ENCODE measurements at places on chromosomes 16 and 17. TPM values are rescaled to one million over a fixed set of nuclear protein-coding genes. Genes with fewer than 3 reads are reported as not detected.
A peak's percentile ranks its signal among the peaks of the same experiment; 100 is the strongest.

DNA sequence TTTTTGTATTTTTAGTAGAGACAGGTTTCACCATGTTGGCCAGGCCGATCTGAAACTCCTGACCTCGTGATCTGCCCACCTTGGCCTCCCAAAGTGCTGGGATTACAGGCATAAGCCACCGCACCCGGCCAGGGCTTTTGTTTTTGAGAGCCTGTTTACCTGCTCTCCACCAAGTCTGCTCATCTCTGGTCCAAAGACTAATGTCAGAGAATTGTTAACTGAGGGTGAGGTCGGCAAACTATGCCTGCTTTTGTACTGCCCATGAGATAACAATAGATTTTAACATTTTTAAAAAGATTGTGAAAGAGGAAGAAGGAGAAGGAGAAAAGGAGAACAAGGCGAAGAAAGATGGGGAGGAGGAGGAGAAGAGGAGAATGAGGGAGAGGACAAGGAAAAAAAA, 26.0 kb downstream of the TMEM238L start:
- H3K4me3 ChIP-seq: no peak overlapping the region
- H3K27me3 ChIP-seq: no peaks in the 10 kb centered on the region
- H3K36me3 ChIP-seq: no peaks in the 10 kb centered on the region
- H3K27ac ChIP-seq: peak overlapping the region; percentile 61

- DNase-seq: no peak
- H3K4me3 ChIP-seq: no peak overlapping the region
- no peaks in the 10 kb centered on the region for H3K27me3 ChIP-seq
- peaks cover 28% of the 10 kb centered on the region for H3K4me1 ChIP-seq
- H3K27ac ChIP-seq: no peak overlapping the region
Observed at GRCh38 chr16:66574081-66574480, 5.2 kb upstream of the CMTM2 start.

Gene TMC7
- 9.8 TPM for total RNA-seq

Gene CAVIN1
- total RNA-seq: 244 TPM

DNA sequence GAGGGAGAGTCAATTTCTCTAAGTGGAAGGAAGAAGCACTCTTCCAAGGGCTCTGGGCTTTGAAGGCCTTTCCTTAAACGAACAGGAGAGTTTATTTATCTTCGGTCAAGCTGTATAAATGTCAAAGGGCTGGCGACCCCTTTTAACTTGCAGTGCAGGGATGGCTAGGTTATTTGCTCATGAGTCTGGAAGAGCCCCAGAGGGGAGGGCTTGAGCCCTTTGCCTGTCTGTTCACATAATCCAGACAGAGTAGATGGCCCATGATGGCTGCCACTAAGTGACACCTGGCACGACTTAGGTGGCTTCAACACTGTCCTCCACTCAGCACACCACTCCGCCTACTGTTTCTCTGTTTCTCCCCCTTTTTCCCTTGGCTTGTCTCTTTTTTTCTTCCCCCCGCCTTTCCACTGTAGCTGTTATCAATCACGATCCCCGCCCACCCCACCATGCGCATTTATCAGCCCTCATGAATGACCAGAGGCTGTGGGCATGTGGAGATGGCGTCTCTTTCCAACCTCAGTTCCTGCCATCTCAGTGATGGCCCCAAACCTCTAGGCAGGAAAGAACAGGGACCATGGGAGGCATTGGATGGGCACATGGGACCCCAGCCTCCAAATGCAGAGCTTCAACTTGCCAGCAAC, 408.7 kb upstream of the TNRC6C start:
- H3K36me3 ChIP-seq: no peaks in the 10 kb centered on the region
- no peak for DNase-seq
- H3K4me3 ChIP-seq: no peak overlapping the region

GRCh38 chr17:78118801-78119241, 9.7 kb downstream of the TMC6 start:
- H3K4me3 ChIP-seq: no peak overlapping the region
- no peak for DNase-seq
- H3K4me1 ChIP-seq: peaks cover 14% of the 10 kb centered on the region
- H3K27ac ChIP-seq: no peak overlapping the region
- no peaks in the 10 kb centered on the region for H3K27me3 ChIP-seq

DNA sequence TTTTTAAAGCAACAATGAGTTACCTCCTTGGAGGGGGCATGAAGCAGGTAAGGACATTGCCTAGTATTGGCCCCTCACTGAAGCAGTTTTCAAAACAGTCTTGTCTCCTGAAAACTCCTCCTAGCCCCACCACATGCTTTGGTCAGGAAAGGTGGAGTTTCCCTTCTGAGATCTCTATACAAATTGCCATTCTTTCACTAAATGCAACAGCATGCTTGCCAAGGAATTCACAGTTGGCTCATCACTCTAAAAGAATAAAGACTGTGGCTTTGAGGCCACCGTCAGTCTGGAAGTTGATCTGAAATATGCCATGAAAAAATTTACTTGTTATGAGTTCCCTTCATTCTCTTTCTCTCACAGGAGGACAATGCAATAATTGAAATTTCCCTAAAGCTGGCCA, 4.2 kb downstream of the TTC19 start:
- no peak overlapping the region for H3K27ac ChIP-seq
- H3K27me3 ChIP-seq: no peaks in the 10 kb centered on the region
- H3K36me3 ChIP-seq: peaks cover 75% of the 10 kb centered on the region
- H3K4me1 ChIP-seq: peaks cover 21% of the 10 kb centered on the region

- peak overlapping the region; percentile 47 for H3K27ac ChIP-seq
- H3K4me3 ChIP-seq: no peak overlapping the region
- no peak for DNase-seq
- H3K36me3 ChIP-seq: no peaks in the 10 kb centered on the region
- peaks cover 15% of the 10 kb centered on the region for H3K4me1 ChIP-seq
Observed at GRCh38 chr16:58495521-58496331, 4.2 kb upstream of the NDRG4 start.

DNA sequence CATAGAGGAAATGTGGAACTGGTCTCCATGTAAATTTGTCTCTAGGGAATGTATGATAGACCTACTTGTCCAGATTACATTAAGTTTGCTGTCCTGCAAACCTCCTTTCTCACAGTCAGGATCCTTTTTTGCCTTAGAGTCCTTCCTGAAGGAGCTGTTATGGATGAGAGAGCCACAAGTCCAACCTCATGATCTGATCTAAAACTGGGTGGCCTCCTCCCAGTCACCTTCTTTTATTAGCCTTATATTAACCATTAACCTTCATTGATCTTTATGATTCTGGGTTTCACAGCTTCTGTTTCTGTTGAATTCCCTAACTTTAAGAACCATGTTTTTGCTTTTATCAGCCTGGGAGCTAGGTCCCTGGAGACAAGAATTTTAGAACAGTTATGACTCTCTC, 64.1 kb downstream of the NEUROD2 start:
- H3K4me3 ChIP-seq: no peak overlapping the region
- peaks cover 7% of the 10 kb centered on the region for H3K36me3 ChIP-seq
- no peaks in the 10 kb centered on the region for H3K27me3 ChIP-seq
- H3K27ac ChIP-seq: no peak overlapping the region
- H3K4me1 ChIP-seq: peaks cover 22% of the 10 kb centered on the region

- no peak for DNase-seq
- H3K27ac ChIP-seq: no peak within 1 kb of the TSS
- H3K4me3 ChIP-seq: no peak within 1 kb of the TSS
- peaks cover 3% of the 10 kb centered on the region for H3K36me3 ChIP-seq
- no peaks in the 10 kb centered on the region for H3K27me3 ChIP-seq
- H3K4me1 ChIP-seq: no peaks in the 10 kb centered on the region
Observed at GRCh38 chr17:31297090-31297489, at the start of gene OMG. Gene OMG (minus strand): TSS chr17:31297239. CDS start chr17:31296331, 908 bp downstream.

DNA sequence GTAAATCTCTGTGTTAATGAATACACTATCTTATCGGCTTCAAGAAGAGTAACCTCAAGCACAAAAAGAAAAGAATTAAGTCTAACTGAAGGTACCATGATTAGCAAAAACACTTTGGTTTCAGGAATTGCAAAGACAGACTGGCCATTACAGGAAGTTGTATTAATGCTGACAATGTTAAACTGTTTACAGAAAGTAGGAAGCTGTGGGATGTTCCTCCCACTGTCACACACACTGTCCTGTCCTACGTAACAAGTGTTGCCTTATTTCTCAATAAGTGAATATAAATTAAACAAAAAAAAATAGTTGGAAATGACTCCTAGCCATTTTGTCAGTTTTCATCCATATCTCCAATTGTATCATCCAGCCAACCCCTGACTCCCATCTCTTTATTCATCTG, 8.6 kb downstream of the GNA13 start:
- no peak overlapping the region for H3K4me3 ChIP-seq
- peak; percentile 30 for DNase-seq
- H3K36me3 ChIP-seq: peaks cover 59% of the 10 kb centered on the region
- H3K27me3 ChIP-seq: no peaks in the 10 kb centered on the region
- no peak overlapping the region for H3K27ac ChIP-seq
- peaks cover 97% of the 10 kb centered on the region for H3K4me1 ChIP-seq

GRCh38 chr17:66506641-66507040, 204.2 kb downstream of the PRKCA start:
- no peaks in the 10 kb centered on the region for H3K36me3 ChIP-seq
- H3K27ac ChIP-seq: no peak overlapping the region
- no peak for DNase-seq
- no peak overlapping the region for H3K4me3 ChIP-seq
- no peaks in the 10 kb centered on the region for H3K27me3 ChIP-seq

GRCh38 chr16:62041401-62041800, 5.2 kb upstream of the CDH8 start:
- no peaks in the 10 kb centered on the region for H3K36me3 ChIP-seq
- H3K27me3 ChIP-seq: peaks cover 3% of the 10 kb centered on the region
- no peak overlapping the region for H3K4me3 ChIP-seq
- peaks cover 3% of the 10 kb centered on the region for H3K4me1 ChIP-seq
- DNase-seq: no peak

- DNase-seq: peak; percentile 73
- peaks cover 22% of the 10 kb centered on the region for H3K4me1 ChIP-seq
- no peaks in the 10 kb centered on the region for H3K27me3 ChIP-seq
Observed at GRCh38 chr17:12789481-12790248, at the start of gene ARHGAP44. Gene ARHGAP44 (plus strand): TSS chr17:12789498. CDS start chr17:12789839, 341 bp downstream.

DNA sequence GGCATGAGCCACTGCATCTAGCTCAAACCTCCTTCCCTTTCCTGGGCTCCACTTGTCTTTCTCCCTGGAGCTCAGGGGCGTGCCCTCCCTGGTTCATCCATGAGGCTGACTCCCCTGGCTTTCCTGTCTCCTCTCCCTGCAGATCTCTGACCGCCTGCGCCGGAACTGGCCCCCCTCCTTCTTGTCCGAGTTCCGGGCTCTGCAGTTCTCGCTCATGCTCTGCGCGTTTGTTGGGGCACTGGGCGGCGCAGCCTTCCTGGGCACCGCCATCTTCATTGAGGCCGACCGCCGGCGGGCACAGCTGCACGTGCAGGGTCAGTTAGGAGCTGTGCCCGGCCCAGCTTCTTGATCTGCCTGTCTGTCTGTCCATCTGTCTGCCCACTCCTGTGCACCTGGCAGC, 1.2 kb upstream of the LAT start:
- no peak overlapping the region for H3K4me3 ChIP-seq
- H3K27me3 ChIP-seq: no peaks in the 10 kb centered on the region
- no peak for DNase-seq
- no peaks in the 10 kb centered on the region for H3K4me1 ChIP-seq

Gene CTRB1
- not detected for total RNA-seq

Gene AOC2
- not detected for total RNA-seq

Gene CDRT15
- total RNA-seq: not detected

GRCh38 chr17:42706732-42707131, 24.4 kb downstream of the CNTNAP1 start:
- H3K27ac ChIP-seq: no peak overlapping the region
- no peaks in the 10 kb centered on the region for H3K4me1 ChIP-seq
- no peaks in the 10 kb centered on the region for H3K27me3 ChIP-seq
- DNase-seq: no peak
- peaks cover 82% of the 10 kb centered on the region for H3K36me3 ChIP-seq
- H3K4me3 ChIP-seq: no peak overlapping the region

GRCh38 chr17:72077326-72077960, 43.4 kb upstream of the SOX9 start:
- DNase-seq: no peak
- H3K36me3 ChIP-seq: no peaks in the 10 kb centered on the region
- no peaks in the 10 kb centered on the region for H3K4me1 ChIP-seq
- H3K27ac ChIP-seq: no peak overlapping the region

GRCh38 chr17:46028374-46028773, 29.3 kb downstream of the STH start:
- peaks cover 18% of the 10 kb centered on the region for H3K4me1 ChIP-seq
- peak overlapping the region; percentile 1 for H3K27ac ChIP-seq
- H3K4me3 ChIP-seq: no peak overlapping the region
- H3K27me3 ChIP-seq: no peaks in the 10 kb centered on the region
- DNase-seq: no peak

DNA sequence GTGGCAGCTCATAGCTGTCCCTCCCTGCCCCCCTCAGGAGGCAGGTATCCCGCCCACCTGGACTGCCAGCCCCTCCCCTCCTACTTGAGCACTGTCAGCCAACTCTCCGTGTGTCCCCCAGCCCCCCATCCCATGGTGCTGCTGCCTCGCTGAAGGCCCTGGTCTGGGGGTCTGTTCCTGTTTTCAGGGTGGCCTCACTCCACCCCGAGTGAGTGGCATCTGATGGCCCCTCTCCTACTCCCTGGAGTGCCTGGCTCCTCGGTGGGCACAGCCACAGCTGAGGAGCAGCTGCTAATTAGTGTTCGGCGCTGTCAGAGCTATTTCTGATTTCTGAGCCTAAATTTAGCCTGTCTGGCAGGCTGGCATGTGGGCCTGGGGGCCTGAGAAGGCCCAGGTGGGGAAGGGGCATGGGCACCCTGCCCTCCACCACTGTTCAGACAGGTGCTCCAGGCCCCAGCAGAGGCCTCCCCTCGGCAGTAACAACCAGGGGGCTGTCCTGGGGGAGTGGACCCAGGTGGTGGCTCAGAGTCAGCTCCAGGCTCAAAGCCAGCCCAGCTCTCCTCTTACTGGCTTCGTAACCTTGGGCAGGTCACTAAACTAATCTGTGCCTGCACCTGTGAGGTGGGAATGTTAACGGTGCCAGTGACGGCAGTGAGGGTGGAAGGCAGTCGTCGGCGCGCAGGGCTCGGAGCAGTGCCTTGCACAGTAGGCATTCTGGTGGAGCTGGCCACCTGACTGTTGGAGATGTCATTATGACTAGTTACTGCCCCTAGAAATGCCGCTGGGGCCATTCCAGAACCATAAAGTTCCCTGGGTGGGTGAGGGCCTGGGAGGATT, 6.5 kb downstream of the FMNL1 start:
- peaks cover 66% of the 10 kb centered on the region for H3K4me1 ChIP-seq
- no peak for DNase-seq
- H3K4me3 ChIP-seq: no peak overlapping the region
- H3K27me3 ChIP-seq: no peaks in the 10 kb centered on the region
- H3K27ac ChIP-seq: peak overlapping the region; percentile 85

DNA sequence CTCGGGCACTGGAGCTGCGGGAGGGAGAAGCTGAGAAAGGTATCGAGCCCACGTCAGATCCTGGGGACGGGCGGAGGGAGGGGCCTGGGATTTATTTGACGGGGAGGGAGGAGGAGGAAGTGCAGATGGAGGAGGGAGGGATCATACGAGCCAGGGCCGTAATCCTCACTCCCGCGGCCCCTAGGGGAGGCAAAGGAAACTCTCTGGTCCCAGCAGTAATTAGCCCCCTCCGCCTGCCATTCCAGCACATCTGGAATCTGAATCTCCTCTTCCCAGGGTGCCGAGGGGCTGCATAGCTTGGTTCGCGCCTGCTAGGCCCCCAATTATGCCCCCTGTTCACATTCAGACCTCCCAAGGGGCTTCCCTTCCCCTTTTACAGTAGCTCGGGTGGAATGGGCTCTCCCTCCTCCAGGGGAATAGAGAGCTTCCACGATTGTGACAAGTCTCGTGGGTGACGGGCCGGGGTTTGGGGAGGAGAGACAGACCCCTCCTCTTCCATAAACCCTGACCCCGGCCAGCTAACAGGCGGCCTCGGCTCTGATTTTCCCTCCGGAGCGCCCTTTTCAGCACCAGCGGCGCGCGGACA, at the start of gene SEZ6L2:
Gene SEZ6L2, minus strand, starts transcription at position 35 of the 586 bp plus-strand sequence. CDS start 531 bp downstream, outside the sequence.
- no peaks in the 10 kb centered on the region for H3K36me3 ChIP-seq
- peak; percentile 97 for DNase-seq
- H3K4me3 ChIP-seq: peak within 1 kb of the TSS; percentile 66
- H3K4me1 ChIP-seq: peaks cover 32% of the 10 kb centered on the region
- H3K27me3 ChIP-seq: peaks cover 52% of the 10 kb centered on the region
- peak within 1 kb of the TSS; percentile 81 for H3K27ac ChIP-seq

- DNase-seq: no peak
Observed at GRCh38 chr16:87740909-87741424, 24.8 kb downstream of the KLHDC4 start.
